ENCODE measurements at places on chromosomes 12 and 14.

DNA sequence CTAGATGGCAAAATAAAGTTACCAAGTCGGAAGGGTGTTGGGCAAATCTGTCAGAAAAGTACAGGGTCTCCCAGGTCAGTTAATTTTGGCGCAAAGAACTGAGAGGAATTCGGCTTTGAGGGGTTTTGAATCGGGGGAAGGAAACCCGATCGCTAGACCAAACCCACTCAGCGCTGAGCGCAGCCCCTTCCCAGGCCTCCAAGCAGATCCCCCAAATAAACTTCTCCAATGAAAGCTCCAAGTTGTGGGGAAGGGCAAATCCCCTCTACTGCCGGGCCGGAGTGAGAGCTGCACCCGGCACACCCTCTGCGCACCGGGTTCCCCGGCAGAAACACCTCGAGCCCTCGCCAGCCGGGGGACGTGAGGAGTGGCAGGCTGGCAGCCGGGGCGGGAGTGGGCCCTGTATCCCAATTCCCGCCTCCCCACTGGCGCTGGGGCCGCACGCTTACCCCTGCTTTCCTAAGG lies 441 bp downstream of the E2F7 start:
- no peak for DNase-seq

DNA sequence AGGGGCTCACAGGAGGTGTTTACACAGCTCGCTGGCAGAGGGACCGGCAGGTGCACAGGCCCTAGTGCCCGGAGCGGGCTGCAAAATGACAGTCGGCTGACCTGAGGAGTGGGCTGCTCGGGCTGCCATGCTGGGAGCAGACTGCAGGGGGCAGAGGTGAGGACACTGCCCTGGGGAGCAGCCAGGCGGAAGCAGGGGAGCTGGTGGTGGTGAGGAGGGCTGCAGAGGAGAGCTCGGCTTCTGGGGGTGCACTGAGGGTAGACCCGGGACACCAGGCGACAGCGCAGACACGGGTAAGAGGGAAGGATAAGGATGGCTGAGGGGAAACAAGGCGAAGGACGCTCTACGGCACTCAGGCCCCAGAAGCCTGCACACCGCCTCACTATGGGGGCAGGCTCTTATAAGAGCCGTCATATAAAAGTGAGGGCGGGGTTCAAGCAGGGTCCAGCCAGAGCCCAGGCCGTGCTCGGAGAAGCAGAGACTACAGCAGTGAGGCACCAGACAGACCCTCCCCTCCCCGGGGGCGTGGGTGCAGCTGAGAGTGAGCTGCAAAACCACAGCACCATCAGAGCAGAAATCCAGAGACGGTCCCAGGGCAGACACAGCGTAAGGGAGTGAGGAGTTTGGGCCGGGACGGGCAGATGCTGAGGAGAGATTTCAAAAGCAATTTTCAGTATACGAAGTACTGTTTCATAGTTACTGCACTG lies 62.5 kb downstream of the CCDC88C start:
- no peak for DNase-seq

DNA sequence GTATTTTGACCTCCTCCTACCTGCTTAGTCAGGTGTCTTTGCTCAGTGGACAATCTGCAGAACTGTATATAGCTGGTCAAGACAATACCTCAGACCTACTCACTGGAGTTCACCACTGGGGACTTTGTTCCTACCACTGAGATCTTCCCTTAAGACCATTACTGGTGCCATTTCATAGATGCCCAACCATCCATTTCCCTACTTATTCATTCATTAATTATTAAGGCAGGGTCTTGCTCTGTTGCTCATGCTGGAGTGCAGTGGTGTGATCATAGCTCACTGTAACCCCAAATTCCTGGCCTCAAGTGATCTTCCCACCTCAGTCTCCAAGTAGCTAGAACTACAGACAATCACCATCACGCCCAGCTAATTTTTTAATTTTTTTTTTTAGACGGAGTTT lies 22.8 kb upstream of the CRADD start:
- no peak for DNase-seq

DNA sequence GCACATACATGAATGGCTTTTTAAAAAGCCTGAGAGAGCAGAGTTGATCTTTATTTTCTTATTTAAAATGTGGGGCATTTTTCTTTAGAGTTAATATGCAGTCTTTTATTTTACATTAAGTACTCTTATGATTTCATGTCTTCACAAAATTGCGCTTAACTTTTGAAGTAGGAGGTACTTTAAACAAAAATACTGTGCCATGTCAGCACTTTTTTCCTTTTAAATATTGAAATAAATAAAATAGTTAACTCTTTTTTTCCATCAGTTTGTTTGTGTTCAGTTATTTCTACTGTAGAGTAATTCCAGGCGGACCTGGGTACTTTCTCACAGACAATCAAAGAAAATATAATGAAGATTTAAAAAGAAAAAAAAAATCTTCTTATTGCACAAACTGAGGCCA lies 231.7 kb downstream of the DPF3 start:
- no peak for DNase-seq

DNA sequence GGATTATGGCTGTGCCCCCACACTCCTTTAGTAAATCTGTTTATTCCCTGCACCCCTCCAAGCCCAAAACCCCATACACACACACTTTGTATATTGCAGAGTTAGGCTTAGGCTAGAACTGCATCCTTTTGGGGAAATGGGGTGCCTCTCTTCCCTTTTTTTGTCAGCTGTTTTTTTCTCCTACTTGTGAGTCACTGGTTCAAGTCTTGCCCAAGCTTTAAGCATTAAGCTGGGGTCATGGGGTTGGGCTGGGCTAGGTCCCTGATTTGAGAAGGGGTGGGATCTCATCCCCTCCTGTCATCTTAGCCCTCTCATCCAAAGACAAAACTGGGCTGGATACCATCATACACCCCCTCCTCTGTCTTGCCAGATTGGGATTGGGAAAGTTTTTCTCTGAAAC lies 1.6 kb downstream of the LRP1 start:
- DNase-seq: peak; percentile 35

DNA sequence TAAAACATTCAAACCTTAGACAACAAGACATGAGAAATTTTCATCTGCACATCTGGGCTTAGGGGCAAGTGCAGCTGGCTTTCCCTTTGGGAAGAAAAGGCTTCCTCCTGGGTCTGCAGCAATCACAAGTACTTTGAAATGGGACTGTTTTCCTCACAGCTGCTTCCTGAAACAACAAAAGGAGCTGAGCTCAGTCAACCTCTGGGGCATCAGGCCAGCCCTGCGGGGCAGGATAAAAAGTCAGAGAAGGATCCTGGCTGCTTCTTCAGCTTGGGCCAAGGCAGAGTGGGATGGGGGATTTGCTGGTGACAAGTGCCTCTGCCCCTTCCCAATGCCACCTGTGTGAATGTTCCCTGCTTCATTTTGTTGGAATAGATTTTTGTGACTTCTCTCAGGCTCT lies 16.2 kb upstream of the SDR39U1 start:
- no peak for DNase-seq

GRCh38 chr12:106519607-106520021 lies 63.2 kb upstream of the RFX4 start:
- DNase-seq: no peak

- no peak for DNase-seq
Observed at GRCh38 chr12:52837781-52838608, 3.9 kb upstream of the KRT79 start.

DNA sequence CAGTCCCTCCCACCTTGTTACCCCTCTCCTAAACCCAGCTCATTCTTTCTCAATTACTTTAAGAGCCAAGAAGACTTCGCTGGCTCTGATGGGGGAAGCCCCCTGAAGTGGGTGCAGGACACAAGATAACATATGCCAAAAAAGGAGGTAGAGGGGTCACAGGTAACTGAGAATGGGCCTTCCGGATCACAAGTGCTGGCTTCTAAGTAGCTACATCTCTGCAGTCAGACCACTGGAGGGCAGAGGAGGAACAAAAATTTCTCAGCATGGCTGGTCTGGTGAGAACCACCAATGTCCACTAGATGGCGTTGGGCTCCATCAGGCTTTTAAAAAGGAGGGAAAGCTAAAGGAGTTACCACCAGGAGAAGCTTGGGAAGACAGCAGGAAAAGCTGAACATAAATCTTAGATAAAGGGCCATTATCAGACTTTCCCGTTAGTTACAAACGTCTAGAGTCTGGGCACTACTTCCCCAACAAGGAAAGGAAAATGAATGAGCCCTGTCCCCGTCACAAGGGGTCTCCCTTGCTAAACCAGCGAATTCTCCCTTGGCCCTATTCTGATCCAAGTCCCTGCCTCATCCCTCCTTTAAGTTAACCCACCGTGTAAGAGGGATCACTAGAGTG lies 11.6 kb upstream of the CDH24 start:
- peak; percentile 86 for DNase-seq

DNA sequence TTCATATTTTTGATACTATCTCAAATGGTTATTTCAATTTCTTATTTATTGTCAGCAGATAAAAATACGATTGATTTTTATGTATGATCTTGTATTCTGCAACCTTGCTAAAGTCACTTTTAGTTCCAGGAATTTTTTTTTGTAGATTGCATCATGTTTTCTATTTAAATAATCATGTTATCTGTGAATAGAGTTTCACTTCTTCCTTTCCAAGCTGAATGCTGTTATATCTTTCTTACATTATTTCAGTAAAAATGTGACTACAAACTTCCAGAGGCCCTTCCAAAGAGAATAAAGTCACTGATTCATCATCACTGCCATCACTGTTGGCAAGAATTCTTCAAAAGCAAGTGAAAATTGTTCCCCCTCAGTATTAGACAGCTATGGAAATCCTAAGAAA lies 104.7 kb upstream of the RAP1B start:
- no peak for DNase-seq

DNA sequence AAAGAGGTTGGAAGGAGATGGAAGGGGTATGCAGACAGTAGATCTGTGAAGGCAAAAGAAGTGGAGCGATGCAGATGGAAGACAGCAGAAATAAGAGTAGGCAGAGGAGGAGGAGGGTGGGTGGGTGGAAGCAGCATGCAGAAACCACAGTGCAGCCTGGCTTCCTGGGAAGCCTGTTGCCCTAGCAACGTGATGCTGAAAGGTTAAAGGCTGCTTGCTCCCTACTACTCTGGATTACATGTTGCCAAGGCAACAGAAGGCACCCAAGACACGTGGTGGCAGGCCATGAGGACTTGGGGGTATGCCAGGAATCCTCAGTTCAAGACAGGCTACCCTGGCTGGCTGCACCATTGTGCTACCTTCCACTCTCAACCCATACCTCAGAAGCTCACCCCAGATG lies 129.6 kb downstream of the GRIN2B start:
- DNase-seq: no peak

DNA sequence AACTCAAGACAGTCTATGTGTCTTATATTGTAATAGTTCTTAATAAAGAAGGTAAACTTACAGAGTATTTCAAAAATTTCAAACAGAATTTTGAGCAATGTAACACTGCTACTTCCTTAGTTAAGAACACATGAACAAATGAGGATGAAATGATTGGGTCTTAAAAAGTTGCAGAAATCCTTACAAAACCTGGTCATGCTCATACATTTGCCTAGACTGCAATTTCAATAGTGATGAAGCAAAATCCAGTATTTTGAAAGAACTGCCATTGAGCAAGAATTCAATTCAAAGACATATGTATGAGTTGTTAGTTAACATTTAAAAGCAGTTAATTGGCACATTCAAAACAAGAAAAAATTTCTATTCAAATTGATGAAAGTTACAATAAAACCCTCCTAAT lies 17.8 kb upstream of the HIF1A start:
- no peak for DNase-seq

- DNase-seq: no peak
Observed at GRCh38 chr12:81953541-81953940, 194.4 kb upstream of the PPFIA2 start.

- no peak for DNase-seq
Observed at GRCh38 chr14:26589925-26590324, 7.9 kb downstream of the NOVA1 start.

GRCh38 chr14:76153919-76154318 lies 2.2 kb downstream of the GPATCH2L start:
- no peak for DNase-seq

DNA sequence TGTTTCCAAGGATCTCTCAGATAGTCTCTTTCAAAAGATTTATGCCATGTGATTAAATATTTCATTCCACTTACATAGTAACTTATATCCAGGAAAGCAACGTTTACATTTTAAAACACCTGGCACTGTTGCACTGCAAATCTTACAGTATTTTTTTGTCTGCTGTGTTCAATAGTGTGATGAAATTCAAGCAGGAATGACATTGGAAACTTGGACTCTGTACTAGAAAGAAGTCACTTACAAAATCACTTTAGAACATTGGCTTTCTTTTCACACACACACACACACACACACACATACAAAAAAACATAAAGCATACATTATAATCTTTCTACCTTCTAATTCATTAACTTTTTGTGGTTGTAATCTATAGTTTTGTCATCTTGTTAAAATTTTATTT lies 66.2 kb upstream of the USP15 start:
- DNase-seq: no peak

DNA sequence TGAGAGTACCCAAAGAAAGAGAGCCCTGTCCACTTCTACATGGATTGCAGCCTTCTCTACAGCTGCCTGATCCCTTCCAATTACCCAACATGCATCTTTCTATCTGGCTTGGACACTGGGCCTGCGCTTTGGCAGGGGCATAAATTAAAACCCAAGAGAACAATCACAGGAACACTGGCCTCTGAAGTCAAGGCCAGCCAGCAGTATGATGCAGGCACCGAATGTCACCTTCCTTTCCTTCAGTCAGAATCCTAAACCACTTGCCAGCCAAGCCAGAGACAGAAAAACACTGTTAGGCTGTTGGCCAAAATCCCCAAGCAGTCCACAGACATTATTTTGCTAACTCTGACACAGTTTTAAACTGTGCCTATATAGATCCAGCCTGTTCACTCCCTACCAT lies 113.7 kb downstream of the DUSP6 start:
- DNase-seq: no peak

- no peak for DNase-seq
Observed at GRCh38 chr12:69044887-69045286, 111.9 kb upstream of the CPM start.

DNA sequence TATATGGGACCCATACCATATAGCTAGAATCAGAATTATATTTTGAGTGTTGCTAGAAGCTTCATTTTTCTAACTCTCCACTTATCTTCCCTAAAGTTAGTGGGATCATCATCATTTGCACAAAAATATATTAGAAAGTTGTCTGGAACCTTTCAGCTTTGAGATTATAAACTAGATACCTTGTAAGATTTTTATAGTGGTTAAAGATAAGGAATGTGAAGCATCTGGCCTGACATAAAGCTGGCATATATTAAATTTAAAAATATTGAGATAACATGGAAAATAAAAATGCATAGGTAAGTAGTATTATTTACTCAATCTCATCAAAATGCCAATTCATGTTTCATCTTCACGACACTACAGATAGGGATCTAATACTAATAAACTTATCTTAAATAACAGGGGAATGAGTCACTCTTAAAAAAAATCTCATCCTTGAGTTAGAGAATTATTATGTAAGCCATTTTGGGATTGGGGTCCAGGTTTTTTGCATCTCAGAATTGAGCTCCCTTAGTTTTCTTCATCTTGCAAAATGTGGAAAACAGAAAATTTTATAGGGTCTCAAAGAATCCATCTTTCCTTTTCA lies 318.5 kb downstream of the KCNC2 start:
- DNase-seq: no peak

- no peak for DNase-seq
Observed at GRCh38 chr12:1173781-1174617, 183.0 kb downstream of the ERC1 start.

Measured in hematopoietic multipotent progenitor cell (in vitro differentiated cells).